ENCODE measurements at places on chromosomes 7 and 10.

GRCh38 chr7:29005829-29006228 is 47.7 kb upstream of the TRIL start:
- DNase-seq, result no peak

GRCh38 chr7:73936967-73937366 is 76.0 kb downstream of the TMEM270 start:
- DNase-seq, result no peak

GRCh38 chr10:113411456-113411855 is 141.4 kb upstream of the HABP2 start:
- no peak for DNase-seq

DNA sequence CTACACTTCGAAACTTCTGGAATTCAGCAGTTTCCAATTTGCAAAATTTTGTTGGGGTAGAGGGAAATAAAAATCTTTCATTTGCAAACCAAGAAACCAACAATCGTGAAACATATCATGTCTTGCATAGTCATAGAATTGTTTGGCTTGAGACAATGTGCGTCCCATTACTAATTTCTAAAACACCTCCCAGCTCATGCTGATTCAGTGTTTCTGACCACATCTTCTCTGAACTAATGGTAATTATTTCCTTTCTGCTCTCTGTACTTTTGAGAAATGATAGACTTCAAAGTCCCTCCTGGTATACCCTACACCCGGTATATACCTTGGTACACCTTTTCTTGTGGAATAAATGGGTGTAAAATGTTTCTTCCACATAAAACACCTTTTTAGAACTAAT is 41.8 kb upstream of the TSPAN13 start:
- DNase-seq, result no peak

- DNase-seq, result no peak
These were observed 240.4 kb downstream of the KIAA1217 start for GRCh38 chr10:24449321-24449740.

DNA sequence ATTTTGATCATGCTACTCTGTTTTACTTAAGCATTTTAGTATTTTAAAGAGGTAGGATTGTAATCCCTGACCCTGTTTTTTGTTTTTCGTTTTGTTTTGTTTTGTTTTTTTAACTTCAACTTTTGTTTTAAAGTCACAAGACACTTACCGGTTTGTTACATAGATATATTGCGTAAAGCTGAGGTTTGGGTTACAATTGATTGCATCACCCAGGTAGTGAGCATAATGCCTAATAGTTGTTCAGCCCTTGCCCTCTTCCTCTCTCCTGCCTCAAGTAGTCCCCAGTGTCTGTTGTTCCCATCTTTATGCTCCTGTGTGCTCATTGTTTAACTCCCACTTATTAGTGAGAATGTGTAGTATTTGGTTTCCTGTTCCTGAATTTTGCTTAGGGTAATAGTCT is 93.1 kb upstream of the TEX47 start:
- no peak for DNase-seq

DNA sequence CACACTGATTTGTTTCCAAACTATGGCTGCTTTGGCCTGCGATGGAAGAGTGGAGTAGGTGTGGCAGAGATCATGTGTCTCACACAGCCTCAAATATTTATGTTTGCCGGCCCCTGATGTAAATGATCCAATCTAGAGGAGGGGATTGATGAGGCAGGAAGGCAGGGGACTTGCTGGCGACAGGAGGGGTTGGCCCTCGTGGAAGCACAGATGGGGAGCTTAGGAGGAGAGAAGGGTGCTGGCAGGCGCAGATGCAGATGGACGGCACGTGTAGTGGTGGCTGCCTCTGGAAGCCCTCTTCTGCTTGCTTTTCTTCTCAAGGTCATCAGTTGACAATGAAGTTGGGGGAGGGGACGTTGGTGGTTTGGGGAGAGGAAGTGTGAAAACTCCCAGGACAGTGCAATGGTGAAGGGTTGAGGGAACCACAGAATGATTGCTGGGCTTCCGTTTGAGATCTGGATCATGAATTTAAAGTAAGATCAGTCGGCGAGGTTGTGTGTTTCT is 15.4 kb downstream of the COL13A1 start:
- DNase-seq, result no peak

- DNase-seq, result no peak
These were observed 1.3 kb upstream of the PLAU start for GRCh38 chr10:73909540-73910115.

DNA sequence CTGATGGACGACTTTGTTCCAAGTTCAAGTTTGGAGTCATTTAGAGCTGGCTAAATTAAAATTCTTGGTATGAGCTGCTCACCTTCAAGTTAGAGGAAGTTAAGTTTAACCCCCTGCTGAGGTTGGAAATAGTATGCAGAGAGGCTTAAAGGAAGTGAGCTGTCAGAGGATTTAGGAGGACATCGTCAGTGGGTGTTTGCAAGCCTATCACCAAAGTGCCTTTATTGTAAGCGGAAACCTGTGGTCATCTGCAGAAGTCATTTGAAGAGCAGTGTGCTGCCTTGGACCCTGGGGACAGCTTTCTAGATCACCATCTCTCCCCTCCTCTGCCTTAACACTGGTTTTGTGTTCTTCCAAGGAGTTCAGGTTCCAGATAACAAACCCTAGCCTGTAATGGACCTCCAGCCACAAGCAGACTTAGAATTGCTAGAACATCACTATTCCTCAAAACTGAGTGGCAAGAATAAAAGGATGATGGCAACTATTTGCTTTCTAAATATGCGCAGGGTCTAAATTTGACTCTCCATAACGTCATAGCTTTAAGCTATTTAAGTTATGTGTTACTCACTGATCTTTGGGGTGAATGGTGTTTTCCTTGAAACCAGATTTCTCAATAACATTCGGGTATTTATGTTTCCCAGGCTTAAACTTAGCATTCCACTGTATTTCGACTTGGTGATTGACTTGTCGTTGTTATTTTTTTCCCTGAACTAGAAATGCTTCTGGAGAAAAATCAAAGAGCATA is 93.4 kb downstream of the SLC39A12 start:
- no peak for DNase-seq

- DNase-seq, result no peak
These were observed 868.9 kb upstream of the AUTS2 start for GRCh38 chr7:68729371-68729770.

Measured in nephron progenitor cell (in vitro differentiated cells).